Activated T-cell treated with anti-CD3 and anti-CD28 coated beads, Interleukin-2, amount 50 U/mL, for 48 hours (primary cell): ENCODE measurements at places on chromosomes 13 and 19.

- DNase-seq, result no peak
Observed at GRCh38 chr13:61777899-61778298, 362.2 kb upstream of the PCDH20 start.

- DNase-seq, result no peak
Observed at GRCh38 chr19:2589441-2589840, 113.1 kb downstream of the GNG7 start.

GRCh38 chr19:53957448-53958167, 5.1 kb upstream of the CACNG8 start:
- DNase-seq, result no peak

DNA sequence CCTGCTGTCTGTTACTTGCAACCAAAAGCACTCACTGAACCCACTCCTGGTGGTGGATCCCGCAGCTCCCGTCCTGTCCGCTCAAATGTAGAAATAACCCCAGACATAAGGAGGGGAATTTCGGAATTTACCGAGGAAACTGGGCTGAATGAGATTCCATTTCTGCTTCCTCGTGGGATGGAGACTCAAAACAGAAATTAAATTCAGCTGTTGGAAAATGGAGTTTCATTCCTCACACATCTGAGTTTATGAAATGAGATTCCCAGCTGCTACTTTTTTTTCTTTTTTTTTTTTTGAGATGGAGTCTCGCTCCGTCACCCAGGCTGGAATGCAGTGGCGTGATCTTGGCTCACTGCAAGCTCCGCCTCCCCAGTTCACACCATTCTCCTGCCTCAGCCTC, 44.3 kb downstream of the COLGALT1 start:
- DNase-seq, result no peak

DNA sequence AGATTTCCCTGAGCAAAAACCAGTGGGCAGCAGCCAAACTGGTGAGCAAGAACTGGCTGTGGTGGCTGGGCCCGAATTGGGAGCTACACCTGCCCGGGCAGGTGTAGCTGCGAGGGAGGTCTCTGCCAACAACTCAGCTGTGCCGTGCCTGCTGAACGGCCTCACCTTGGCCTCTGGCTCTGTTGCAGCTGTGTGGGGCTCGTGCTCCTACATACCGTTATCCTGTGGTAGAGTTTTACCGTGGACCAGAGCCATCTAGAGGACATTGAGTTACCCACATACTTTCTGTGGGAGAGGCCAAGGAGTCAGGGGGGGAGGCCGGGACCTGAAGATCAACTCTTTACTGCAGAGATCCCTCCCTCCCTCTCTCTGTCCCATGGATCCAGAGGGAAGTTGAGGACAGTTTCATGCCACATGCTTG, 113.2 kb downstream of the TM9SF2 start:
- DNase-seq, result no peak

DNA sequence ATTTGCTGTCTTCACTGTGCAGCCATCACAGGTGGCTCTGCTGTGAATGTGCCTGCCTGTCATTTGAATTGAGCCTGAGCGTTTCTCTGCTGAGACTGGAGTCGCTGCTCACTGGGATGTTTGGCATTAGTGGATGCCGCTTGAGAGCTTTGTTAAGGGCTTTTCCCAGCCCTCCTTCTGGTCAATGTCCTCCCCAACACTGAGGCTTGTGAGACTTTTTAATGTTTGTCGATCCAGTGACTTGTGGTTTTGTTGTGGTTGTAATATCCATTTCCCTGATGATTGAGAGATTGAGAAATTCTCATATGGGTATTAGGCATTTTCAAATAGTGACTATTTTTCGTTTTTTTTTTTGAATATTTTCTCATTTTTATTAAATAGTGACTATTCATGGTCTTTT, 2.6 kb downstream of the TPRX2 start:
- DNase-seq, result no peak

- peak; percentile 63 for DNase-seq
Observed at GRCh38 chr13:110676595-110677587, 29.0 kb downstream of the CARS2 start.

GRCh38 chr19:10008184-10008765, 2.0 kb downstream of the COL5A3 start:
- DNase-seq, result no peak

- DNase-seq, result no peak
Observed at GRCh38 chr13:44546164-44546563, 30.0 kb downstream of the TSC22D1 start.

GRCh38 chr19:55902080-55902751, 29.9 kb downstream of the NLRP13 start:
- DNase-seq, result no peak

GRCh38 chr19:38836159-38836982, 4.8 kb upstream of the ECH1 start:
- no peak for DNase-seq

DNA sequence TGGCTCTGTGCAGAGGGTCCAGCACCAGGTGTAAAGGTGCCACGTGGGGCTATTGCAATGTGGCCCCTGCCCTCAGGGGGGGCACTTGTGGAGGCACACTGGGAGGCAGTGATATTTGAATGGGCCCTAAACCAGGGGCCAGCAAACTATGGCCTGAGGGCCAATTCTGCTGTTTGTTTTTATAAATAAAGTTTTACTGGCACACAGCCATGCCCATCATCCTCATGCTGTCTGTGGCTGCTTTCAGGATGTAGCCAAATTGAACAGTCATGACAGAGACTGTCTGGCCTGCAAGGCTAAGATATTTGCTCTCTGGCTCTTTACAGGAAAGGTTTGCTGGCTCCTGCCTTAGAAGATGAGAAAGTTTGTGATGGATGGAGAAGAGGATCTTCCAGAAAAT, 33.9 kb upstream of the RANBP3 start:
- DNase-seq, result no peak

DNA sequence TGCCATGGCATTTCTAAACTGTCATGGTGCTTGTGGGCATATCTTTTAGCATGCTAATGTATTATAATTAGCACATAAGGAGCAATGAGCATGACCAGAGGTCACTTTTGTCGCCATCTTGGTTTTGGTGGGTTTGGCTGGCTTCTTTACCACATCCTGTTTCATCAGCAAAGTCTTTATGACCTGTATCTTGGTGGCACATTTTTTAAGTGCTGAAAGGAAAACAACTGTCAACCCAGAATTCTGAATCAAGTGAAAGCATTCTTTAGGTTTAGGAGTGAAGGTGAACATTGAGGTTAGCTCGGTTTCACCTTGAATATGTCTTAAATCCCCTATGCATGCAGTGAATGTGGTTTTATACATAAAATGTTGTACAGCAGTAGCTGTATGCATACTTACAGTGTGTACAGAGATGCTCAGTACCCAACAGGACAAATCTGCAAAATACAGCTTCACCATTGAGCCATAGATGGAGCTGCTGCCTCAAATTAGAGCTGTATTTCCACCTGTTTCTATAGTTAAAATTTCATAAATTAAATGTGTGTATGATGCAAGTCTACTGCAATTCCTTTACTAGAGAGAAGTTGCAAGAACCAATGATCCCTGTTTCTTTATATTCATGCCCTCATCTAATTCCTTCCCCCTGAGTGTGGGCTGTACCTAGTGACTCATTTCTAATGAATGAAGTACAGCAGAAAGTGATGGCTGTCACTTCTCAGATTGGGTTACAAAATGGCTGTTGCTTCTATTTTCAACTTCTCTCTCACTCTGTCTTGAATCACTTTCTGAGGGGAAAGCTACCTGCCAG, 25.2 kb upstream of the IGSF23 start:
- peak; percentile 49 for DNase-seq

DNA sequence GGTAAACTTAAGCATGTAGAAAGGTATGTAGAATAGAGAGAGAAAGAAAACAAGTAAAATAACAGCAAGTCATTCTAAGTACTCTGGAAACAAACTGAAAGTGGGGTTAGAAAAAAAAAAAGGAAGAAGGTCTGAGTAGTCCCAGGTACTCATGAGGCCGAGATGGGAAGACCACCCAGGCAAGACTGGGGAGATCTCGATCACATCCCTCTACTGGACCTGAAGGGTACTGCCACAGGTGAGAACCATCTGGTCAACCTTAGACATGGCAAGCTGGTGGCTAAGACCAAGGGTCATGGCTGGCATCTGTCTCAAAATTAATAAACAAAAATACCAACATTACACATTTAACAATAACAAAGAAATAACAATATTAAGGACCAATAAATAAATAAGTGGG, 36.3 kb upstream of the ZNF724 start:
- no peak for DNase-seq

DNA sequence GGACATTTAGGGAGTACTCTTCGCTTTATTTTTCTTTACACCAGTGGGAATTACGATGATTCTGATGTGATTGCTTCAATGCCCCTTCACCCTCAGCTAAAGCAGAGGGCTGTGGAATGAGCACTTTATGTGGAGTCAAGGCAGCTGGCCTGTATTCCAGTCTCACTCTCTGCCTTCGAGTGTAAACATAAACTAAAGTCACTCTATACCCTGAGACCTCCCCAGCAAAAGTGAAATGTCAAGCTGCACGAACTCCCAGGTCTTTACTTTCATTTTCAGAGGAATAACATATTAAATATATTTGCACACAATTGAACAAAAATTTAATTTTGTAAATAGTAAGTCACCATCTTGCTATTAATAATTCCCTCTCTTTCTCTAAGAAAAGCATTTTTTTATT, 557.1 kb downstream of the DACH1 start:
- no peak for DNase-seq

DNA sequence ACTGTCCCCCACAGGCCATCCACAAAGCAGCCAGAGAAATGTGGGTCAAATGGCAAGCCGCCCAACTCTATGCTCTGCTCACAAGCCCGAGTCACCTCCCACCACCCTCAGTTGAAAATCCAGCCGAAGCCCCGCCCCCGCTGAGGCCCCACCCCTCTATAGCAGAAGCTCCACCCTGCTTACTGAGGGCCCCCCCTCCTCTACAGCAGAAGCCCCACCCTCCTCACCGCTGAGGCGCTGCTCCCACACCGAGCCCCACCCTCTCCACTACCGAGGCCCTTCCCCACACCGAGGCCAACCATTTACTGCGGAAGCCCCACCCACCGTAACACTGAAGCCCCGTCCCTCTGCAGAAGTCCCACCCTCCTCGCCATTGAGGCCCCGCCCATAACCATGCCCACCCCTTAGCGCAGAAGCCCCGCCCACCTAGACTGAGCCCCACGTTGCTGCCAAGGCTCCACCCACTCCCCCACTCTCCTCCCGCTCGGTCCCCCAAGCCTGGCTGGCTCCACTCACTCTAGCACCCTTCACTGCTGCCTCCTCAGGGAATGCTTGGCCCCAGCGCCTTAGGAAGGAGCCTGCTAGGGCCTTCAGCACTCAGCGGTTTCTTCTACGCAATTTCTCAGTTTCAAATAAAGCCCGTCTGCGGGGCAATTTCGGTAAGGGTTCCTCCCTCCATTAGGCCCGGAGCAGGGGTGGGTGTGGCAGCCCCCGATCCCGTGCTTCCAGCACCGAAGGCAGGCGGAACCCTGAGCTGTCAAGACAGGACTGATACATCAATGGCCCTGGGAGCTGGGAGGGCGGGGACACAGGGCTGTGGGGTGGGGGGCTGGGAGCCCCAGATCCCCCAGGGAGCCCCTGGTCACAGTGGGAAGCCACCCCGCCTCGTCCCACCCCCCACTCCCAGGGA, 9.0 kb upstream of the MYDGF start:
- peak; percentile 46 for DNase-seq

DNA sequence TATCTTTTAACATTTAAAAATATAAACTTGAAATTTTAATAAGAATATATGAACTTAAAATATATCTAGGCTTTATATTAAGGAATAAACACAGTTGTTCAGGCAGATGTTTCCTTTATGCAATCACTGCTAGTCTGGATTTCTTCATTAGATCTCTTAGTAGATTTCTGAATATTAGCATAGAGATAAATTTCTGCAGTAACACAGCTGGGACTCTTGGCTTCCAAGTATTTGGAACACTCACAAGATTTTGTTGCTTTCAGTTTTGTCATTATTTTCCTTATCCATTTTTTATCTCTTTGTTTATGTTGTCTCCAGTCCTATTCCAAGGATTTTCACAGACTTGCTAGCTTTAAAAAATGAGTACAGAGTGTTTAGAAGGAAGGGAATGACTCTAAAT, 857.1 kb downstream of the GPC5 start:
- no peak for DNase-seq

DNA sequence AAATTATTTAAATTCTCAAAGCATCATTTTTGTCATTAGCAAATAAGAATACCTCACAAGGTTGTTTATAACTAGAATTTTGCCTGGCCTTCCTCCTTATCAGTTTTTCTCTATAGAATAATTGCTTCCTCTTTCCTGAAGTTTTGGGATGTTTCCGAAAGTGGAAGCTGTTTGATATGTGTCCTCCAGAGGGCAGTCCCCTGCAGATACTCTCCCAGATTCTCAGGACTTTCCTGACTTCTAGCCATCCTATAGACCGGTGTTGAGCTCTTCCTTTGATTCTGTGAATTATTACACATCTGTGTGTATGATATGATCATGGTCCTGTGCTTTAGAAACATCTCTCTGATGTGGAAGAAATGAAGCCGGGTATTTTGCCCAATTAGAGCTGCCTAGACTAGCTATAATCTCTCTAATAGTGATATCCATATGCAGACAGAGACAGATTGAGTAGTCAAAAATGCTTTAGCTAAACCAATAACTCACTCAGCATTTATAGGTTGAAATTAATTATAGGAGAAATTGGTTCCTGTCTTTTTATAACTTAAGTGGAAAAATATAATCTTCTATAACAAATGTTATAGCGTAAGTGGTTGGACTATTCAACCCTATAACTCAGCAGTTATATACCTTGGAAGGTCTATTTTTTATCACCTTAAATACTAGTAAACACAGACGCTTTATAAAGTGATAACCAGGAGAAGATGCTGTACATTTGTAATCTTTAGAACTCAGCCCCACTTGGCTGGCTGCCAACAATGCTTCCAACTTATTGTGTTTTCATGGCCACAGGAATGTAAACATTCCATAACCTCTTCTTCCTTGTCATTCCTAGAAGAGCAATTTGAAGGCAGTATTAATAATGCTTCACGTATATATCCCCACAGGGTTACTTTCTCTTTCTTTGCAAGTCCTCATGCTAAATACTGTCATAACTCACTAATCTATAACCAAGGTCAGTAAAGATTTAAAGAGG, 201.0 kb upstream of the RXFP2 start:
- DNase-seq, result no peak

DNA sequence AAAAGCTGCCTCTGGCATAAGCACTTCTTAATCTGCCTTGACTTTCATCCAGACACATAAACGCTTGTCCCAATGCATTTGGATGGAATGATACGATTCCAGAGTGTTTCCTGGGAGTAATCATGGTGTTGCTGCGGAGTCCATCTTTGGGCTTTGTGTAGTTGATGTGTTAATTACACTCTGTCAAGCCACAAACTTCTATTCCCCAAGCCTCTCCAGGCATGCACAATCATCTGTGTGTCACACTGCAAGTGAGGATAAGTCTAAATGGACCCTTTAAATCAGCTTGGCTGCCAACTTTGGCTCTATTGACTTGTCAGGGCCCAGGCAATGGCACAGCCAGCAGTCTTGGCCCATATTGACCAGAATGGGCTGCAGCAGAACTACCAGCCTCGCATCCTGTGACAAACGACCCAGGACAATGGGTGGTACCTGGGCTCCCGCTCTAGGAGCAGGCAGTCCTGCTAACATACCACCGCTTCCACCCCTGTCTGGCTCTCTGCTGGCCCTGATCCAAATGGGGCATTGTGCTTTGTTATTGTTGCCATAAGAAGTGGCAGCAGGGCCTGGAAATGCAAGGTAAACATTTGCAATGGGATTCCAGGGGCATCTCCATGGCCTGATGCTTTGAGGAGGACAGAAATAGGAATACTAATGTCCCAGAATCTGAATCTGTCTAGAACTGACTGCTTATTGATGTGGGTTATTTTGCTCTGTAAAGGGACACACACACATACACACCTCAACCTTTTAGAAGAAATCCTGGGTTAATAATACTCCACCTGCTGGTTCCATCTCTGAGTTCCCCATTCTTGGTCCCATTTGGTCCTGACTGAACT, 127.2 kb downstream of the DNAJC15 start:
- no peak for DNase-seq
